ENCODE measurements at places on chromosomes 11 and 22.

- DNase-seq = no peak
Observed at GRCh38 chr11:60981515-60981914, 10.0 kb downstream of the CD6 start.

GRCh38 chr11:57348636-57349313 lies 10.6 kb downstream of the P2RX3 start:
- no peak for DNase-seq

DNA sequence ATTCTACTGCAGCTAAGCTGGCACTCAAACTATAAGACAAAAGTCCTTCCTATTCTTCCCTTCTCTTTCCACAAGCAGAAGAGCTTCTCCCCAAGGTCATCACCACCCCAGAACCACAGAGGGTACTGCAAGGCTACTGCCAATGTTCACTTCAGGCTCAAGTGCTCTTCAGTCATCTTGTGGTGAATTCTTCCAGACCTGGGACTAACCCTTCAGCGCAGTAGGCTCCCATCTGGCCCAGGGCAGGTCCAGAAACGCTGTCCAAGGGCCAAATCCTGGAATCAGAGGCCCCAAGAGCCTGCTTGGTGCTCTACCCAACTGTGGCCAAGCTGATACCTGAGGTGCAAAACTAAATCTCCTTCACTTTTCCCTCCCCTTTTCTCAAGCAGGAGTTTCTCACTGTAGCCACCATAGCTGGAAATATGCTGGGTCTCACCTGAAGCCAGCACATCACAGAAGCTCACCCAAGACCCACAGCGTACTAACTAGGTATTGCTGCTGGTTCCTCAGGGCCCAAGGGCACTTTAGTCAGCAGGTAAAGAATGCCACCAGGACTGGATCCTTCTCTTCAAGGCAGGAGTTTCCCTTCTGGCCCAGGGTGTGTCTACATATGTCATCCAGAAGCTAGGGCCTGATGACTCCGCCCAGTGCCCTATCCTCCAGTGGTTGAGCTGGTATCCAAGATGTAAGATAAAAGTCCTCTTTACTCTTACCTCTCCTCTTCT lies 27.8 kb downstream of the FCHSD2 start:
- peak; percentile 72 for DNase-seq

DNA sequence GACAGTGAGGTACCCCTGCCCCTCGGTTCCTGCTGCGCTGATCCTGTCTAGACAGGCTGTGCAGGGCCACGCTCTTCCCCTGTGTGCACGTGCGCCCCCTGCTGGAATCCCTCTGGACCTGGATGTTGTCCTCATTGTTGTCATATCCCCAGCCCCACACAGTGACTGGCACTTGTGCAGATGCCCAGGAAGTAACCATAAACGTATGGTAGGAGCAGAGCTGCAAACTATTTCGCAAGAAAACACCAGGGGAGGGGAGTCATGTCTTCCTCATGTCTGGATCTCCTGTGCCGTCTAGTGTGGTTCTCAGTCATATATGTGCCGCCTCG lies 114.7 kb downstream of the CRYBB2 start:
- peak; percentile 13 for DNase-seq

DNA sequence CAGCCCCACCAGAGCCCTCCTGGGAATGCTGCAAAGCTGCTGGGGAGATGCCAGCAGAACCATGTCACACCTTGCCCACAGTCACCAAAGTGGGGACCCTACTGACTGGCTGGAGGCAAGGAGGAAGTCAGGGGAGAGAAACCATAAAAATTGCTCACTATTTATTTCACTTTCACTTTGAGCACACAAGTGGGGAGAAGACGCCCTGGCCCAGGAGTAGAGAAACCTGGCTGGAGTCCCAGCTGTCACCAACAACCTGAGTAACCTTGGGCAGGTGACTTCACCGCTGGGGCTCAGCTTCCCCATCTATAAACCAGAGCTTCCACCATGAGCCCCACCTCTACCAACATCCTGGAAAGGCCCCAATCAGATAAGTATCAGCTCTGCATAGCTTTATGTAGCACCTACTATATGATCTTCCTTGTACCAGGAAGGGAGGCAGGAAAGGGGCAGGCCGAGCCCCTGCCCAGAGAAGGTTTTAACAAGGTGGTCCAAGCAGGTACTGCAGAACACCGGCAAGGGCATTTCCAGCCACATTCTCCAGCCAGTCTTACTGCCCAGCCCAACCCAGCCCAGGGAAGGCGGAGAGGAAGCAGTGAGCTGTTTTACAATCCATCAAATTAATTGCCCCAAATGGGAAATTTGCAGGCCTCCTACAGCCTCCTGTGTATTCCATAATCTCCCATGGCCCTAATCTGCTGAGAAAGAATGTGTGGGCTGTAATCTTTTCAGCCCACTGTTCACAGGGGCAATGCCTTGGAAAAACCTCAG lies 27.6 kb downstream of the PLEKHA7 start:
- DNase-seq = no peak
